ENCODE measurements at places on chromosomes 7 and 10.

- DNase-seq = no peak
Observed at GRCh38 chr10:23099816-23100215, 4.4 kb downstream of the MSRB2 start.

GRCh38 chr7:138021889-138022288, 20.0 kb upstream of the CREB3L2 start:
- DNase-seq = no peak

DNA sequence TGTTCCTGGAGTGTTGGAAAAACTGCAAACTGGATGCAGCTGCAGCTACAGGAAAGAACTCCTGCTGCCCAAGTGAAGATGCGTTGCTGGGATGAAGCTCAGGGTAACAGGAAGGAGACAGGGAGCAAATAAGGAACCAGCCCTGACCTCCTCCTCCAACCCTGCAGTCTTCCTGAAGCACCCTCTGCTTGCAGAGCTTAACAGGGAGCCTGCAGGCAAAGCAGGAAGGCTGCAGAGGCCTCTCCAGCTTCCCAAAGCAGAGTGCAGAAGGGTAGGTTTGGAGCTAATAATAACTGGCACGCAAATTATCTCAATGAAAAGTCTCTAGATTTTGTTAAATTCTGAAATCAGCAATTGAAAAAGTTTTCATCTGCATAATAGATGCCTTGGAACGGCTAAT, 92.5 kb downstream of the SORCS1 start:
- no peak for DNase-seq

- no peak for DNase-seq
Observed at GRCh38 chr7:24328050-24328449, 44.1 kb downstream of the NPY start.

DNA sequence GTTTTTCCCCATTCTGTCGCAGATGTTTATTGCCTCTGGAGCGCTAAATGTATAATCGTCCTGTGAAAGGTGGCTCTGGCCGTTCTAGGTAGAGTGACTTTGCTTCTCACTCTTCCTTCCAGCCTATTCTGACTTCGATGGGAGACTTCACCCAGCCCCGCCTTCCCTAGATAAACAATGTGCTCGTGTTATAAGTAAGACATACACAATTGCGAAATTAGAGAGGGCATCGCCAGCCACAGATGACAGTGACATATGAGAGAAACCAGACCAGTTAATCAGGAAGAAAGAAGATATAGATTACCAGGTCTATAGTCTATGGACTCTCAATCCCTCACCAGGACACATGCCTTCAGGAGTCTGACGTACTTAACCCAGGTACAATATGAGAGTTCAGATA, 1050.5 kb upstream of the AUTS2 start:
- DNase-seq = no peak

GRCh38 chr10:123643315-123643714, 22.8 kb upstream of the GPR26 start:
- DNase-seq = no peak

DNA sequence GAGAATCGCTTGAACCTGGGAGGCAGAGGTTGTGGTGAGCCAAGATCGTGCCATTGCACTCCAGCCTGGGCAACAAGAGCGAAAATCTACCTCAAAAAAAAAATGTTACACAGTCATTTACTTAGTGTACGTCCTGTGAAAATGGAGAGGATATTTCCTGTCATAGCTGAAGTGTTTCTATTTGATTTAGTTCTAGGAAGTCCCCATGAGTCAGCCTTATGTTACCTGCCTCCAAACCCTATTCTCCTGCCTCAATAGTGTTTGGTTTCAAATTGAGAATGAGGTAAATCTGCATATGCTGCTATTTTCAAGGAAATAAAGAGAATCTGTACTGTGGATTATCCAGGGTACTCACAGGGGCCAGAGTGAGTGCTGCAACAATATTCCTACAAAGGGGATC, 1284.5 kb upstream of the AUTS2 start:
- DNase-seq = no peak

GRCh38 chr7:142811154-142811737, 40.5 kb downstream of the PRSS2 start:
- no peak for DNase-seq

DNA sequence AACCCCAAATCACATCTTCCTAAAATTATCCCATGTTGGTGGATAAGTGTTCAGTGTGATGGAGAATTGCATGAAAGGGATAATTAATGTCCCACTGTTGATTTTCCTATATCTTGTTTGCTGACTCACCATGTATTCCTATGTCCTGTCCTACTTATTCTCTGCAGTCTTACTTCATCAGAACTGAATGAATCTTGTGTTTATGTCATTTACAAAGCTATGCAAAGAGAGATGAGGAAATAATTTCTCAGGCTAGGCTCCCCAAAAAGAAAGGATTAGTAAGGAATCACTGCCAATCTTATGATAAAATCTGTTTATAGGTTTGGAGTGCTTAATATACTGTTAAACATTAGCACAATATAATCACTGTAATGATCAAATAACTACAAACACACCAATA, 360.8 kb downstream of the CRPPA start:
- DNase-seq = no peak

DNA sequence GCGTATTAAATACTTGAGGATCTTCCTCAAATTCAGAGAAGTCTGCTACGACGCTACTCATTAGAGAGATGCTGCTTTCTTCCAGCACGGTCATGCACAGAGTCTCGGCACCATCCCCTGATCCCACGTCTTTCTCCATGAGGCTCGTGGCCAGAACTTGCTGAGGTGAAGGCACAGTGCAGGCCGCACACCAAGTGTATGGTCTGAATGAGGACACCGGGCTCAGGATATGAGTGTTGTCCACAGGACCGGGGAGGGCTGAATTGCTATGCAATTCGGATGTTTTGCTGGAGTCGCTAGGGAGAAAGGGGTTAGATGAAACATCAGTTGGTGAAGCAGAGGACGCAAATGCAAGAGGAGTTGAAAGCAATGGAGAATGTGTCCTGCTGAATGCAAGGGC, 63.0 kb downstream of the KIAA1549 start:
- DNase-seq = no peak

GRCh38 chr7:155961241-155962190, 149.3 kb upstream of the SHH start:
- no peak for DNase-seq

- DNase-seq = no peak
Observed at GRCh38 chr10:57955076-57955475, 312.6 kb downstream of the IPMK start.

All from sciatic nerve (tissue), 2 donors.